ENCODE measurements at places on chromosomes 16 and 17.

- DNase-seq, result peak; percentile 25
Observed at GRCh38 chr16:4682616-4683254, 10.6 kb upstream of the NUDT16L1 start.

DNA sequence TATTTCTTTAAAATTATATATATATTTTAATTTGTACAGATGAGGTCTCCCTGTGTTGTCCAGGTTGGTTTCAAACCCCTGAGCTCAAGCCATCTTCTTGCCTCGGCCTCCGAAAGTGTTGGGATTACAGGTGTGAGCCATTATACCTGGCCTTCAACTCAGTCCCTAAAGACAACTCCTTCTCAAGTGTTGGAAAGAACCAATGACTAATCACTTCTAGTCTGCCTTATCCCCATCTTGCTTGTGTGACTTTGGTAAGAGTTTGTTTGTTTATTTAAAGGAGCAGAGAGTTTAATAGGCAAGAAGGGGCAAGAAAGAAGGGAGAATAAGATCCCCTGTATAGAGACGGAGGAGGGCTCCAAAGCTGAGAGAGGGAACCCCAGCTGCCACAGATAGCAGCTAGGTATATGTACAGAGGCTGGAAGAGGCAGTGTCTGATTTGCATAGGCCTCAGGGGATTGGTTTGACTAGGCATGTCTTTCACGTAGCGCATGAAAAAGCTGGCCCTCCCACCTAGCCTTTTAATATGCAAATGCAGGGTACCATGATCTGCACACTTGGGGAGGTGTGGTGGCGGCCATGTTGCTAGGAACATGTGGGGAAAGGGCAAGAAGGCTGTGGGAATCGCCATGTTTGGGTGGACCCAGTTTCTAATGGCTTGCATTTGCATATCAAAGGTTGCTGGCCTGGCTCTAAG lies 21.5 kb downstream of the ABCC1 start:
- DNase-seq, result no peak

DNA sequence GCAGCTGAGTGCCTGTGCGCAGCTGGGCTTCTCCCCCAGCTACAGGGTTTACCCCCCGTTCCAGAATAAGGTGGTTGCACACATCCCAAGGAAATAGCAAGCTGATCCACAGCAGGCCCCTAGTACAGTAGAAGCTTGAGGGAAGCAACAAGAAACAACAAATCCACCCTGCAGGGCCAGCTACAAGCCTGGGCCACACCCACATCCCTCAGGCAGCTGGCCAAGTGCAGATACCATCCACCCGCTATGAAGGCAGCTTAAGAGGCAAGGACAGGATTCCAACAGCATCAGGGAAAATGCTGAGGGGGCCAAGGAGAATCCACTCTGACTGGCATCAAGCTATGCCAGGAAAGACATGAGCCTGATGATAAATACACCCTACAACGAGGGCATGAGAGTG lies 66.9 kb upstream of the RCVRN start:
- DNase-seq, result no peak

GRCh38 chr16:51707666-51708065 lies 556.6 kb upstream of the SALL1 start:
- DNase-seq, result no peak

- DNase-seq, result no peak
Observed at GRCh38 chr17:76079956-76080767, 1.2 kb downstream of the ZACN start.

DNA sequence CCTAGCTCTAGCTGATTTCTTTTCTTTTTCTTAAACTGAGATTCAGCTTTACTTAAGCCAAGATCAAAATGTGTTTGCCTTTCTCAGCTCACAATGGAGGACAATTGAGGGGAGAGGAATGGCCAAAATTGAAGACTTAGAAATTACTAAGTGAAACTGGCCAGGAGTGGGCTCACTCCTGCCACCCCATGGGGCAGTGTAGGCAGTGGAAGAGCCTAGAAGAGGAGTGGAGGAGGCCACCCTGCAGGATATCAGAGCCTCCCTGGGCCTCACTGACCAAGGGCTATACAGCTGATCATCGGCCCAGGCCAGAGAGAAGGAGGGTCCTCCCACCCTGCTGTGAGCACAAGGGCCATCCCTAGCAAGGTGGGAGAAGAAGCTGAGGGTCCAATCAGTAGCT lies 119.8 kb downstream of the CCT6B start:
- DNase-seq, result no peak

DNA sequence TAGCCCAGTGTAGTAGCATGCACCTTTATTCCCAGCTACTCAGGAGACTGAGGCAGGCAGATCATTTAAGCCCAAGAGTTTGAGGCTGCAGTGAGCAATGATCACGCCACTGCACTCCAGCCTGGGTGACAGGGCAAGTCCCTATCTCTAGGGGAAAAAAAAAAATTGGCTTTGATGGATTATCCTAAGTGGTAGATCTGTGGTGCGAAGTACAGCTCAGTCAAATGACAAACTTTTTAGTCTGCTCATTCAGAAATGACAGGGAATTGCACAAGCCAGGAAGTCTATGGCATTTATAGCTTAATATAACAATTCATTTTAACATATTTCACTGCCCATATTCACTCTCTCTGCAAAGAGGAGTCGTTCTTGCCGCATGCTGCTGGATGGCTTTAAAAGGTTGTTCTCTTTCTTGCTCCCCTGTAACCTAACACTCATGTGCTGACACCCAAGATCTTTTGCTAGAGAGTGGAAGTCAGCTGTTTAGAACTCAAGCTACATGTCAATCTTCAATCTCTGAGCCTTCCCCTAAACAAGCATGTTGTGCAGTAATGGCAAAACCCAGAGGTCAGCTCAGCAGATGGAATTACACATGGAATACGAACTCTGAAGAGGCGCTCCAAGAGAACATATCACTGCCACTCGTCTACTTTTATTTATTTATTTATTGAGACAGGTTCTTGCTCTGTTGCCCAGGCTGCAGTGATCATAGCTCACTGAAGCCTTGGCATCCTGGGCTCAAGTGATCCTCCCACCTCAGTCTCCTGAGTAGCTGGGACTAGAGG lies 32.8 kb downstream of the RNF157 start:
- DNase-seq, result no peak

GRCh38 chr16:68486502-68487202 lies 38.3 kb upstream of the SMPD3 start:
- no peak for DNase-seq

GRCh38 chr16:74982256-74982655 lies 2.7 kb downstream of the WDR59 start:
- DNase-seq, result no peak

GRCh38 chr17:78271419-78272170 lies 40.2 kb downstream of the TMEM235 start:
- no peak for DNase-seq

- no peak for DNase-seq
Observed at GRCh38 chr17:49993423-49994060, 1.5 kb downstream of the DLX3 start.

- no peak for DNase-seq
Observed at GRCh38 chr17:13671341-13671740, 69.6 kb upstream of the HS3ST3A1 start.

GRCh38 chr16:386641-387156 lies 4.9 kb upstream of the PGAP6 start:
- no peak for DNase-seq

DNA sequence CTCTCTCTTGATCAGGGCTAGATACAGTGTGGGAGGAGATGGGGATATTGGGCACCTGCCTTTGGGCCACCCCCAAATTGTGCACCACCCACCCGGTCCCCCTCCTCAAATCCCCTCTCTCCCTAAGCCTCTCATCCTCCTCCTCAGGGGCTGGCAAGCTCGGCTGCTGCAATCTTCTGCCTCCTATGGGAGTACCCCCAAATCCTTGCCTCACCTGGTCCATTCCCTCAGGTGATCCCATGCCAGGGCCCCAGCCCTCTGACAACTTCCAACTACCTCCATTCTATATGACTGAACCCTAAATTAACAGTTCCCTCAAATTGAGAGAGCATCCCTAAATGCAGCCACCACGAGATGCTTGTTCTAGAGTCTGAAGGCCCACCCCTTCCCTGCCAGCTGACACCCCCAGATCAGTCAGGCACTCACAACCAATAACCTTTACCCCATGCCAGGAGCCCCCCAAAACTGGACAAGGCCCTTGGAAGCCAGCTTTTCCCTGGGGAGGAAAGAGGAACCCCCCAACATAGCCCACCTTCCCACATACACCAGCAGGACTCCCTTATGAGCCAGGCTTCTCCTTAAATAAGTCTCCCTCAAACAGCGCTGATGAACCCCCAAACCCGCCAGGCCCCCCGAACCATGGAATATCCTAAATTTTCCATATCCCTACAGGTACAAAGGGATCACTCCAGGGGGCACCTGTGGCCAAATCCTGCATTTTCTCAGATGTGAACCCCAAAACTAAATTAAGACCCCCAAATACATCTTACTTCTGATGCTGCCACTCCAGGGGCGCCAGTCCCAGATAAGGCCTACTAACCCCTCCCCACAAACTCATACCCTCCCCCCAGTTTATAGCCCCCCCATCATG lies 3.2 kb downstream of the DLG4 start:
- no peak for DNase-seq

DNA sequence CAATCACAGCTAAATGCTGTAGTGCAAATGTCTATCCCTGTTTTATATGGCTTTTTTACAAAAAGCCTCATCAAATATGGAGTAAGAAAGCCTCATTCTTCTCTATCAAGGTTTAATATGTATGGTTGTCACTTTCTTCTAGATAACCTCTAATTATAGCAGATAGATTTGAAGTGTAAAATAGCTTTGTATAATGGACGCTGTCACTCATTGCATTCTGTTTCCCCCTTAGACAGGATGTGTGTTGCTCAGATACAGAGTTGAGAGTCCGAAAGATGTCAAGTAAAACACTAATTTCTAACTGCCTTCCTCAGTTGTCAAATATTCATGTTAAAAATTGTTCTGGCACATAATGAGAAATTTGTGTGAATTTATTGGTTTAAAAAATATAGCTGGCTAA lies 88.0 kb downstream of the NLK start:
- DNase-seq, result peak; percentile 12

DNA sequence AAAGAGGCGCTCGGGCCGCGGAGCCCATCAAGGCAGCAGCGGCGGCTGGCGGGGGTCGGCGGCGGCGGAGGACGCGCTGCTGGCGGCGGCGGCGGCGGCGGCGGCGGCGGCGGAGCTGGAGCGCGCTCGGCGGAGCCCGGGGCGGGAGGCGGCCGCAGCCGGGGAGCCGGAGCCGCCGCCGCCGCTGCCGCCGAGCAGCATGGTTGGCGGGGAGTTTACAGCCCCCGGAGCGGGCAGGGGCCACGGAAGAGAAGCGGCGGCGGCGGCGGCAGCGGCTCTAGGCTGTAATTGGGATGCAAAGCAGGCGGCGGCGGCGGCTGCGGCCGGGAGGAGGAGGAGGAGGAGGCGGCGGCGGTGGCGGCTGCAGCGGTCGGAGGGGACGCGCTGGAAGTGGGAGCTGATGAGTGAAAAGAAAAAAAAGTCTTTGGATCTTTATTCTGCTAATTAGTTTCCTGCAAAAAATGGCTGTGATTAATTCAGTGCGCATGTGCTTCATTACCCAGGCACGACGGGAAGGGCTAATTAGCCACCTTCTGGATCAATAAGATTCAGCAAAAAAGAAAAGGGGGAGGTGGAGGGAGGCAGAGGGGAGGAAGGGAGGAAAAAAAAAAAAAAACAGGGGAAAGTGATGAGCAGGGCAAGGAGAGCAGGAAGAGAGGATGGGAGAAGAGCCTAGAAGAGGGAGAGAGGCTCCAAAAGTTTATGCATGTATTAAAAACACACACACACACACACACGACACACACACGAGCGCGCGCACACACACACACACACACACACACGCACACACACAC lies 10.9 kb upstream of the ZFHX3 start:
- no peak for DNase-seq

- no peak for DNase-seq
Observed at GRCh38 chr16:75263963-75264445, 12.6 kb upstream of the BCAR1 start.

- no peak for DNase-seq
Observed at GRCh38 chr17:9765322-9765721, 26.1 kb downstream of the DHRS7C start.

GRCh38 chr17:60165223-60165622 lies 15.4 kb downstream of the CA4 start:
- no peak for DNase-seq

GRCh38 chr16:17342031-17342430 lies 128.7 kb downstream of the XYLT1 start:
- peak; percentile 83 for DNase-seq

DNA sequence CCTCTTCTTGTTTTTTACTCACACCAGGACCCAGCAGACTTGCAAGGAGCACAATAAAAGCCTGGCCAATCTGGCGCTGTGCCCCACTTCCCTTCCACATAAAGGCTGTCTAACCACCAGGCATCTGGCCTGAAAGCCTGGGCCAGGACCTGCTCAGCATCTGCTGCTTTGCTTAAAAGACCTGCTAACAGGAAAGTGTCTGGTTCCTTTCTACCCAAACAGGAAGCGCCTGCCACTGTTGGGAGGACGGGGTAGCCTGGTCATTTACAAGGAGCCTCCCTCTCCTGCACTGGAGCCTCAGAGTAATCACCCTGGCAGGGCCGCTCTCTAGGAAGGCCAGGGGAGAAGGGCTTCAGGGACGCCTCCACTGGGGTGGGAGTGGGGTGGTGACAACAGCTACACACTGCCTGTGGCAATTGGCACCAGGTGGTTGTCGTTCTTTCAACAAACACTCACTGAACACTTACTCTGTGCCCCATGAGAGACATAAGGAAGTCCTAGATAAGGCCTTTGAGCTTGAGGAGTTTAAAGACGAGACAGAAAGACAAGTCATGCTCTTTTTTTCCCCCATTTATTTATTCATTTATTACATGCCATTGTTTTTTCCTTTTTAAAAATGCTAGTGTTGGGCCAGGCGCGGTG lies 6.3 kb upstream of the MMP28 start:
- DNase-seq, result peak; percentile 98

DNA sequence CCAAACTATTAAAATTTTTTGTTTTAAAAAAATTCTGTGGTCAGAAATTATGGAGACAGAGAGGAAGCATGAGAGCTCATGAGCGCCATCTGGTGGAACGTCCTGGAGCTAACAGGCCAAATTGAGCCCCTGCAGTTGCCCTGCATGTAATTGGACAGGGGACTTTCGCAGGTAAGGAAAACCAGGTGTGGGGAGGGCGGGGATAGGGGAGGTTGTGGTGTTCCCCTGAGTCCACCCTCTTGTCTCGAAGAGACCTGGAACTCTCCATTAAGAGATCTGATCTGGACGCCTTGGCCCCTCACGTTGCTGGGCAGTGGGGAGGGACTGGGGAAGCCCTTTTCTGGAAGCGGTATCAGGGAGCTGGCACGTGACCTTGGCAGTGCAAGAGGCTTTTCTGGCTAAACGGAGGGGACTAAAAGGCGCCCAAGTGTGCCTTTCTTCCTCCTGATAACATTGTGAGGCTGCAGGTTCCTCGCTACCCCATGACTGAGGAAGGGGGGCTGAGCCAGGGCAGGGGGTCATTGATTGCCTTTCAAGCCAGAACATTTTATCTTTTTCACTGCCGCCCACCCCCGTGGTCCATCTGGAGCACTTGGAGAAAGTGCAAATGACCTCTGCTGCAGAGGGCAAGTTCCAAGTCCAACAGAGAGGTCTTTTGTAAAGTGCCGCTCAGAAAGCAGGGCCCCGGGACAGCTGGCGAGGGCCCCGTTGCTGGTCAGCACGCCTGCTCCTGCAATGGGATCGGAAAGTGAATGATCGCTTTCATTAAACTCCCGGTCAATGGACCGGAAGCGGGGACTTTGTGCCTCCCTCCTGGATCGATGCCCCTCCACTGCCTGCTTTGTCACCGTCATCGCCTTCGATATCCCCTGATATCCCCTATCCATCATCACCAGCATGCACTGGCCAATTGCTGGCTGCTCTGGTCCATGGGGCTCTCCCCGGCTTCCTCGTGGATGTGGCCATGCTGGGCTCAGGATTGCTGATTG lies 18.4 kb downstream of the PDILT start:
- no peak for DNase-seq

GRCh38 chr16:83781-84615 lies 6.0 kb downstream of the MPG start:
- no peak for DNase-seq

GRCh38 chr16:84599521-84600202 lies 18.2 kb downstream of the COTL1 start:
- peak; percentile 31 for DNase-seq
